ENCODE measurements at places on chromosomes 3 and 15. TPM values are rescaled to one million over a fixed set of nuclear protein-coding genes. Genes with fewer than 3 reads are reported as not detected.
A peak's percentile ranks its signal among the peaks of the same experiment; 100 is the strongest.

DNA sequence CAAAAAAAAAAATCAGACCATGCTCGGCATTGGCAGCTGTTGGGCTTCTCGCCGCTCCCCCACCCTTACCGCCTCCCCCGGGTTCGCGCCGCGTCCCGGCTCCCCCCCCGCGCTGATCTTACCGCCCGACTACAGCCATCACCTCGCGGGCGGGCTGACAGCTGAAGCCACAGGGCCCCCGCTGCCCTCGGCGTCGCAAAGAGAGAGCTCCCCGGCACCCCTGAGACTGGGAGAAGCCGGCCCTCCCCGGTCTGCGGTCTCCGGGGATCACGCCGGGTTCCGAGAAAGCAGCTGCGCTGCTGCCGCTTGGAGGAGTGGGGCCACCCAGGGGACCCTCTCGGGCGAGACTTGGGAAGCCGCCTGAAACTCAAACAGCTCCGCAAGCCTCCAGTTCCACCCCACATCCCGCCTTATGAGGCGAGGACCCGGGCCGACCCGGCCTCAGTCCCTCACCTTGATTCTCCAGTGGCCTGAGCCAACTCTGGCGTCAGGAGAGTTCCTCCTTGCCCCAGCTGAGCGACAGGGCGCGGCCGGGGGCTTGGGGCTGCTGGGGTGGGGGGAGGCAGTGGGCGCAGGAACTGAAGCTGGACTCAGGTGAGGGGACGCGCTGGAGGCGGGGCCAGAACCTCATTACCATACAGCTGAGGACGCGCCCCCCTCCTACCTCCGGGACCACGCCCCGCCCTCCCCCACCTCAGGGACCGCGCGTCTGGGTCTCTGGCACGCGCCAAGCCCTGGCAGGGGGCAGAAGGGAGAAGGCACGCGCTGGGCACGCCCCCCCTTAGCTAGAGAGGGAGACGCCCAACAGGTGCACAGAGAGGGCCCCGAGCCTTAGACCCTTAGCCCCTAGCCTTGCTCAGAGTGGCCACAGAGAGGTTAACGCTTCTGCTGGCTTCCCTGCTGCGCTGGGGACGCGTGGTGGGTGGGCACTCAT lies 1.0 kb upstream of the DLL4 start:
- peak; percentile 46 for DNase-seq

Gene PLA2G4B
- 3.6 TPM for total RNA-seq

Gene SKOR1
- 0.11 TPM for total RNA-seq

DNA sequence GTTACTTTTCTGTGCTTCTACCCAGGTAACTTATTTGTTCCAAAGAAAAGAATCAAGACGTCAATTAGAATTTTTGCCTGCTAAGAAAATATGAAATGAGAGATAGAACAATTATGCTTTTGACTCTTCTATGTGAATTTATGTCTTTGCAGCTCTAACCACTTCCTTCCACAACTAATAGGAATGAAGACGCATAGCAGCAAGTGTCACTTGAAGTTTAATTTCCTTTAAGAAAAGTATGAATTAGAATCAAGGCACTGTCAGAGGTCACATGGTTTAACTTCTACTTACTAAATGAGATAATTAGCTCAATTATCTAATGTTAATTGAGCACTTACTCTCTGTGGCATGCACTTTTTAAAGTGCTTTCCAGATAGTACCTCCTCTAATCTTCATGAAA lies 3.3 kb downstream of the WDR49 start:
- no peak for DNase-seq
